Left lung (tissue), 14 donors: ENCODE measurements at places on chromosomes 2 and 18. TPM values are rescaled to one million over a fixed set of nuclear protein-coding genes. Genes with fewer than 3 reads are reported as not detected.

The TNFRSF11A gene
- polyA plus RNA-seq: 3.8 TPM

The REG1B gene
- not detected for polyA plus RNA-seq

The PROKR1 gene
- 0.11 TPM for polyA plus RNA-seq

The NT5DC4 gene
- polyA plus RNA-seq: not detected

The EFHD1 gene
- 5.0 TPM for polyA plus RNA-seq

The DLX1 gene
- polyA plus RNA-seq: not detected

The GRB14 gene
- 70.1 TPM for polyA plus RNA-seq

The TMEM247 gene
- polyA plus RNA-seq: not detected

The ADRA2B gene
- 1.4 TPM for polyA plus RNA-seq

The PLGLB2 gene
- polyA plus RNA-seq: 4.0 TPM

The TGFA gene
- polyA plus RNA-seq: 0.64 TPM

The ZFP36L2 gene
- 107 TPM for polyA plus RNA-seq

The G6PC2 gene
- not detected for polyA plus RNA-seq

The GAREM1 gene
- 13.4 TPM for polyA plus RNA-seq

The WDFY1 gene
- polyA plus RNA-seq: 71.3 TPM

The NEU2 gene
- not detected for polyA plus RNA-seq

The COL3A1 gene
- polyA plus RNA-seq: 1,143 TPM

The UGT1A4 gene
- not detected for polyA plus RNA-seq

The SPC25 gene
- polyA plus RNA-seq: 14.3 TPM
